Stimulated activated CD8-positive, alpha-beta memory T cell treated with anti-CD3 and anti-CD28 coated beads, Interleukin-4, amount 100 ng/mL, for 48 hours (primary cell): ENCODE measurements at places on chromosomes 11 and 22.

GRCh38 chr11:69307871-69308431 is 14.0 kb downstream of the MYEOV start:
- no peak for DNase-seq

DNA sequence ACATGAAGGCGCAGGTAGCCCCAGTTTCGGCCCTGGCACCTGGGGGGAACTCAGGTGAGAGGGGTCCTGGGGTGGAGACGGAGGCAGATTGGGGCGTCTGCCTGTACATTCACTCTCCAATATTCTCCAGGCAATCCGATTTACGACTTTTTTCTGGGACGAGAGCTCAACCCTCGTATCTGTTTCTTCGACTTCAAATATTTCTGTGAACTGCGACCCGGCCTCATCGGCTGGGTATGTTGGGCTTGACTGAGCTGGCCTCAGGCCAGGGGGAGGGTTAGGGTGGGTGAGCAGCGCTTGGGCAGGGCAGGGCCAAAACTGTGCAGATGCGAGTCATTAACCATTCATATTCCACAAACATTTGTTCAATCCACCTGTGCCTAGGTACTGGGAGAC is 1.7 kb downstream of the TM7SF2 start:
- no peak for DNase-seq

- no peak for DNase-seq
These were observed 29.9 kb upstream of the PANX2 start for GRCh38 chr22:50140615-50141014.

- DNase-seq = no peak
These were observed 399.1 kb downstream of the LARGE1 start for GRCh38 chr22:33520904-33521780.

- no peak for DNase-seq
These were observed 11.9 kb upstream of the SLC5A4 start for GRCh38 chr22:32267011-32267410.
